ENCODE measurements at places on chromosomes 2 and 18.

DNA sequence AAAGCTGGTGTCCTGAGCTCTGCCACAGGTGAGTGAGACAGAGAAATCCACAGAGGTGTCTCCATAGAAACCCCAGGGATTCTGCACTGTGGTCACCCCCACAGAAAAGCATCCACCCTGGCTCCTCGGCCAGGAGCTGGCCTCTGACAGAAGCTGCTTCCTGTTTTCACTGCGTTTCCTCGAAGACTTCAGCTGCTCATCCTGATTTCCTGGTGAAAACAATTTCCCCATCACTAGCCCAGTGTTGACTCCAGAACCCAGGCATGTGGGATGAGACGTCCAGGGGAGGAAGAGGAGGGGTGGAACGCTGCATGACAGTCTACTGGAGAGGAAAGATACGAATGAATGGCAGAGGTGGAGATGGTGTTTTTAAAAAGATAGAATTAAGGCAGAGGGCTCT, 60.3 kb upstream of the GPR45 start:
- no peak for DNase-seq

- no peak for DNase-seq
Measured at GRCh38 chr2:55961318-55961911, 37.8 kb upstream of the EFEMP1 start.

DNA sequence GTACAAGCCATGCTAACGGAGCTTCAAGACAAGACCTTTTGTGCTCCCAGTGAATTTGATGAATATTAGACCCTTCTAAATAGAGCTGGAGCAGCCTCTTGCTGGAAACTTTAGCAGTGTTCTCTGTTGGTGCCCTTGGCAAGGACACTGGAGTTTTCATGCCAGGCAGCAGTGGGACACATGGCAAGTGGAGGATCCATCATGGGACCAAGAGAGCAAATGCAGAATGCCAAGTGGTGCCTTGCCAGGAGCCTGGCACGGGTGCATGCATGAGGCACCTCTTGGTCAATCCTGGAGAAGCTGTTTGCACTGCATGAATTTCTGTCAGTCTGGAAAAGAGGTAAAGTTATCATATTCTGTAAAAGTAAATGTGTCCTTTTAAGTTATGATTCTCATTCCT, 59.1 kb downstream of the NETO1 start:
- no peak for DNase-seq

DNA sequence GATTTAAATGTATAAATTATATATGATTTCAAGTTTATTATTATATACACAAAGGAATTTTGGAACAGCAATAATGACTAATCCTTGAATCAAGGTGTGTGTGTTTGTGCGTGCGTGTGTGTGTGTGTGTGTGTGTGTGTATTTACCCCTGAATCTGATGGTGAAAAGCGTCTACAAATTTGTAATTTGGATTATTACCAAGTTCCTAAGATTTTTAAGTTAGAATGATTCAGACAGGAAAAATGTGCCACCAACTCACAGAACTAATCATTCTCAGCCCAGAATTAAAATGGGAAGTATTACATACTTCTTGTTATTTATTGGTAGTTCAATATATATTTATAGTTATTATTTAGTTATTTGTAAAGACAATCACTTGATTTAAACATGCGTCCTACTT, 12.3 kb downstream of the CALCRL start:
- no peak for DNase-seq

DNA sequence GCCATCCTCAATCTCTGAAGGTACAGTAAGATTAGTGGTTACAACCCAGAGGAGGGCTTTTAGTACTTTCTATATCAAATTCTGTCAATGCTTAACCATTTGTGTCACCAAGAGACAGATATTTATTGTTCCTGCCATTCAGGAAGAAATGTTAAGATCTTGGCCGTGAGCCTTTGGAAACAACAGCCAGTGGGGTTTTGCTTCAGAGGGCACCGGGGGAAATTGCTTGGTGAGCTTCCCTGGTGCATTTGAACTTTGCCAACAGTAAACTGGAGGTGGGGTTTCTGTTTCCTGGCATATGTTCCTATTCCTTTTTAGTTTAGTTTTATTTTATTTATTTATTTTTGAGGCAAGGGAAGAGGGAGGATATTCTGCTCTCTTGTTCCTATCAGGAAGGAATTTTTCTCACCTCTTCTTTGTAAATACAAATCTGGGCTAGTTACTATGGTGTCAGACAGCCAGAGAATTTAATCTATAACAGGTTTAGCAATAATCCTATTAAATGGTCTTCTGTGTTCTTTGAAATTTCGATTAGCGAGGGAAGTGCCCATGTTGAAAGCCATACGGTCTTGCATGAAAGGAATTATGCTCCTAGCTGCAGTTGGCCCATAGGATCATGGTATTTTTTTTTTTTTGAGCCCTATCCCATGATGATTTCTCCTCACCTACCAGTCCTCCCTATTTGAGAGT, 95.7 kb downstream of the MAIP1 start:
- no peak for DNase-seq

DNA sequence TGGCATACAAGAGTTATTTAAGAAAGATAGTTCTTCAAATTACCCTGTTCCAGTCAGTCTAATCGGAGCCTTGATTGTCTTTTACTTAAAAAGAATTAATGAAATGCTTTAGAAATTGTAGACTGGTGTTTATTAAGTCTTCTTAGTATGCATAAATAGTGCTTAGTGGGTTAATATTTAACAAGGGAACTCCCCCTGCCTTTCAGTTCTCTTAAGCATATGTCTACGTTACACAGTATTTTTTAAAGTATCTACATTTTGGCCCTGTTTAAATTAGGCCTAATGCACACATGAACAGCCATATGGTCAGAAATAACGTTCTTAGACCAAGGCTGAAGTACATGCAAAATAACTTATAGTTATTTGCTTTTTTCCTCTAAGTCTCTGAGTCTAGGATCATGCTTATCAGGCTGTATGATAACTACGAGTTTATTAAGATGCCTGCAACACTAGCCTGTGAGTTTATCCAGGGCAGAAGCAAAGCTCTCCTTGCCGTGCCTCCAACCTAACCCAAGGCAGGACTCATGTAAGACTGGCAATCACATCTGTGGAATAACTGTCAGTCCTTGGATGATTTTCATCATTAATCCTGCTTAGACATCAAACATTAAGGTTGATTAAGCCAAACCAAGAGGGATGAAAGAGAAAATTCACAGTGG, 6.7 kb downstream of the BCL2 start:
- DNase-seq, result no peak

DNA sequence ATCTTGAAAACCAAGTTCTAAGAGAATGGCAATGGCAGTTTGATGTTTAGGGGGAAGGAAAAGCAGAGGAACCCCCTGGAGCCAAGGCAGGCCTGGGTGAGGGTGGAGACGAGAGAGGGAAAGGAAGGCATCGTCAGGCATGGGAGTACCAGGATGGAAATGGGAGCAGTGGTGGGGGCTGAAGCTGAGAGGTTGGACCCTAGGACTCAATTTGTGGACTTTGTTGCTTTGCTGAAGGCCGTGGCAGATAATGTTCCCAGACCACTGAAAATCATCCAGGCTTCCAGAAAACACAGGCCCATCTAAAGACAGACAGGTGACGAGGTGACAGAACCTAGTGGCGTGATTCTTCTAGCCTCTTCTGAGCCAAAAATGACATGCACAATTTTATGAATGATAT, 4.9 kb downstream of the NPAS2 start:
- DNase-seq, result no peak

- DNase-seq, result peak; percentile 15
Measured at GRCh38 chr2:199488772-199489400, 31.1 kb upstream of the SATB2 start.

DNA sequence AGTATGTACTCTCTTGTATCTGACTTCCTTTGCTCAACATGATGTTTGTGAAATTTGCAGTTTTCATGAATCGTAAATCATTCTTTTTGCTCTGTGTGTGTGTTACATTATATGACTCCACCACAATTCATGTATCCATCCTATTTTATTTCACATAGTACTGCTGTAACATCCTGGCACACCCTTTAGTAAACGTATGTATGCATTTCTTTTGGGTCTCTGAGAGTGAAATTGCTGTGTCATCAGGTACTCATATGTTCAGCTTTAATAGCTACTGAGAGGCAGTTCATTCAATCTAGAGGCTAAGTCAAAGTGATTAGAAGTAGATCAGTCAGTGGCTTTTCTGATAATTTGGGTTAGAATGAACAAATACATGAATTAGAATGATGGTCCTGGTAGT, 118.8 kb downstream of the ESCO1 start:
- DNase-seq, result no peak

- DNase-seq, result no peak
Measured at GRCh38 chr18:21105936-21106335, 5.7 kb downstream of the ROCK1 start.

DNA sequence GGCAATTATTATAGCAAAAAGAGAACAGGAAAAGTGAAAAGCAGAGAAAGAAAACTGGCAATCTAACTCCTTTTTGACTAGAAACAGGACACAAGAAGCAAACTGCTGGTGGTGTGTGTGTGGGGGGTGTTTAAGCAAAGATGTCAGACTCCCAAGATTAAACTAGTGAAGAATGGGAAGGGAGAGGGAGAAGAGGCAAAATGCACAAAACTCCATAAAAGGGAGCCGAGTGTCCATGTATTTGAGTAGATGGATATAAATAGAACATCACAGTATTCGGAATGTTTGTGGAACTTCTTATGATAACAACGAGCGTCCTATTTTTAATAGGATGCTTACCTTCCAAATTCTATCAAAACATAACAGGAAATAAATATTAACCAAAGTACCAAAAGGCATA, 179.8 kb upstream of the TRIB2 start:
- DNase-seq, result no peak

GRCh38 chr2:173998386-173998785, 33.2 kb upstream of the SP3 start:
- DNase-seq, result no peak

- no peak for DNase-seq
Measured at GRCh38 chr2:71894261-71894660, 253.4 kb downstream of the CYP26B1 start.

DNA sequence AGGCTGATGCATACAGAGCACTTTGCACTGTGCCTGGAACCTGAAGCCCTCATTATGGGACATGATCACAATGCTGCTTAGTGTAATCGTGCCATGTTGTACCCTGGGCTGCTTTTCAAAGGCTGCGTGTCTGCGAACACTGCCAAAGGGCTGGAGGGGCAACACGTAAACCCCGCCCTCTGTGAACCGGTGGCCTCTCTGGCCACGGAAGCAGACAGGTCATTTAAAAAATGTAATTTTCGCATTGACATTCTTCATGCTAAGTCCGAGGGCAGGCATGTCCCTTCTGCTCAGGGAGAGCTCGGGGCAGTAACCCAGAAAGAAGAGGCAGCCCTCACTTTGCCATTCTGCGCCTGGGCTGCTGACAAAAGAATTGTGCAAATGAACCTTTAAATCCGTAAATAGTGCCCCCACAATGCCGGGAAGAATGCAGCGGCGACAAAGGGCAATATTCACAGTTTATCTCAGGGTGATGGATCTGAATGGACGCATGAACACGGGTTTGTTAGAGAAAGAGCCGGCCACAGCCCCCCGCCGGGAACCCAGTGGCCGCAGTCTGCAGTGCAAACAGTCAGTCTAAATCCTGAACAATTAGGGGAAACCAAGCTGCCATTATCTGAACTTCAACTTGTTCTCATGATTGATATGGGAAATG, 226.1 kb downstream of the MYCN start:
- DNase-seq, result no peak

DNA sequence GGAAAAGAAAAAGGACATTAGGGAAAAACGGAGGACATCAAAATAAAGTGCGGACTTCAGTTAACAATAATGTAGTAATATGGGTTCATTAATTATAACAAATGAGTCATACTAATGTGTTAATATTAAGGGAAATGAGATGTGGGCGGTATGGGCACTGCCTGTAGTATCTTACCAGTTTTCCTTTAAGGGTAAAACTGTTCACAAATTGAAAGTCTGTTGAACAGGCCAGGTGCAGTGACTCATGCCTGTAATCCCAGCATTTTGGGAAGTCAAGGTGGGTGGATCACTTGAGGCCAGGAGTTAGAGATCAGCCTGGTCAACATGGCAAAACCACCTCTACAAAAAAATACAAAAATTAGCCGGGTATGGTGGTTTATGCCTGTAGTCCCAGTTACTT, 56.8 kb upstream of the PMAIP1 start:
- DNase-seq, result no peak

DNA sequence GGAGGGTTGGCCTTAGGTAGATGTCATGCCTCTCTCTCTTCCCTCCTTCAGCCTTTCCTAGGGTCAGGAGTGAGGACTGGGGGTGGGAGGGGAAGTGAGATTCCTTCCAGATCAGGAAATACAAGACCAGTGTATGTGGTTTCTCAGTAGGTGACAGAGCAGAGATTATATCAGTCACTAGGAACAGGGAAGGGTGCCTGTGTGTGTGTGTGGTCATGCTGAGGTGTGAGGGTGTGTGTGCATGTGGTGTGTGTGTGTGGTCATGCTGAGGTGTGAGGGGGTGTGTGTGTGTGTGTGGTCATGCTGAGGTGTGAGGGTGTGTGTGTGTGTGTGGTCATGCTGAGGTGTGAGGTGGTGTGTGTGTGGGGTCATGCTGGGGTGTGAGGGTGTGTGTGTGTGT, 259.8 kb downstream of the LOXHD1 start:
- DNase-seq, result no peak

- no peak for DNase-seq
Measured at GRCh38 chr2:229852565-229852964, 69.2 kb downstream of the TRIP12 start.

DNA sequence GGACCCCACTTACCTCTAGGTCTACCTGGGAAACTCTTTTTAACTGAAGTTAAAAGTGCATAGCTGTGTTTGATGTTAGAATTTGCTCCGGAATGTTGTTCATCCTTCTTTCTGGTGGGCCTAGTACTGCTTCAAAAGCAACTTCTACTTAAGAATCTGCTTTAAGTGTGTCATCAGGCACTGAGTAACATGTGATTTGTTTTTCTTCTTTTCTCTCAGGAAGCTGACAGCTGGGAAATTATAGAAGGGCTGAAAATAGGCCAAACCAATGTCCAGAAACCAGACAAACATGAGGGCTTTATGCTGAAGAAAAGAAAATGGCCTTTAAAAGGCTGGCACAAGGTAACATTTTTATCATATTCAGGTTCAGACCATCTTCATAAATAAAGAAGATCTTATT, 122.9 kb downstream of the PRKRA start:
- no peak for DNase-seq

- peak; percentile 16 for DNase-seq
Measured at GRCh38 chr2:9897846-9898245, 53.6 kb upstream of the GRHL1 start.

DNA sequence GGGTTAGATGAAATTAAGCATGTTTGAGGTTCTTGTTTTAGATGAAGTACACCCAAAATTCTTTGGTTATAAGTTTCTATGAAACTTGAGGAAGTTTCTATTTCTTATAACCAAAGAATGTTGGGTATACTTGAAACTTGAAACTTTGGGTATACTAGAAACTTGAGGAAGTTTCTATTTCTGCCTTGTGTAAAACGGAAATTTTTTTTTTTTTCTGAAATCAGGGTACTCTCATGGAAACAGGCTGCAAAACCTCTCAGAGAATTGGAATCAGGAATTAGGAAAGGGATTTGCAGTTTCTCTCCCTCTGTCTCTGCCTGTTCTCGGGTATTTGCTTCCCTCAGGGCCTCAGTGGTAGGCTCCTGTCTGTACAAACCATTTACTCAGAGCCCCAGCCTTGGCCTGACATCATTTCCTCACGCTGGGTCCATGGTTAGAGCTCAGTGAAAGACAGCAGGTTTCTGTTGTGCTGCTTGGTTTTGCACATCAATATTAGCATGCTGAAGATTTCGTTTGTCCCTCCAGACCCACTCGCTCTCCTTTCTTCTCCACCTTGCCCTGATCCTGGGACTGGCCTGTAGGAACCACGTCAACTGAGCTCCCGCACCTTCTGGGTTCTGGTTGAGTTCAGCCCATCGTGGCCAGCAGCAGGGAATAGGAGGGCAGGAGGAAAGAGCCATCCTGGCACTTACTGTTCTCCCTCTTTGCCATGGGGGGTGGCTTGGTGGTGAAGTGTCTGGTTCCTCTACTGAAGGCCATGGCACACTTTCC, 106.4 kb downstream of the POLR1A start:
- DNase-seq, result peak; percentile 53

All from fibroblast of skin of left biceps (primary cell).